ENCODE measurements at places on chromosomes 5 and 9. TPM values are rescaled to one million over a fixed set of nuclear protein-coding genes. Genes with fewer than 3 reads are reported as not detected.

PITX1 gene
- total RNA-seq: 208 TPM

CTXN3 gene
- total RNA-seq: not detected

TNC gene
- 46.8 TPM for total RNA-seq

CMBL gene
- total RNA-seq: 11.2 TPM

RBM27 gene
- 23.0 TPM for total RNA-seq

NMUR2 gene
- total RNA-seq: not detected

FRMD3 gene
- 0.14 TPM for total RNA-seq

GPR21 gene
- total RNA-seq: 1.1 TPM

WWC1 gene
- 1.8 TPM for total RNA-seq

SPINK4 gene
- 0.74 TPM for total RNA-seq

SELENOP gene
- total RNA-seq: 131 TPM

PLK2 gene
- total RNA-seq: 271 TPM

NTRK2 gene
- total RNA-seq: not detected

SLC12A7 gene
- total RNA-seq: 13.5 TPM

ARID3C gene
- total RNA-seq: 0.14 TPM

SLC34A3 gene
- not detected for total RNA-seq

HMHB1 gene
- total RNA-seq: not detected

ST8SIA4 gene
- total RNA-seq: 0.28 TPM
